ENCODE measurements at places on chromosomes 4 and X.

DNA sequence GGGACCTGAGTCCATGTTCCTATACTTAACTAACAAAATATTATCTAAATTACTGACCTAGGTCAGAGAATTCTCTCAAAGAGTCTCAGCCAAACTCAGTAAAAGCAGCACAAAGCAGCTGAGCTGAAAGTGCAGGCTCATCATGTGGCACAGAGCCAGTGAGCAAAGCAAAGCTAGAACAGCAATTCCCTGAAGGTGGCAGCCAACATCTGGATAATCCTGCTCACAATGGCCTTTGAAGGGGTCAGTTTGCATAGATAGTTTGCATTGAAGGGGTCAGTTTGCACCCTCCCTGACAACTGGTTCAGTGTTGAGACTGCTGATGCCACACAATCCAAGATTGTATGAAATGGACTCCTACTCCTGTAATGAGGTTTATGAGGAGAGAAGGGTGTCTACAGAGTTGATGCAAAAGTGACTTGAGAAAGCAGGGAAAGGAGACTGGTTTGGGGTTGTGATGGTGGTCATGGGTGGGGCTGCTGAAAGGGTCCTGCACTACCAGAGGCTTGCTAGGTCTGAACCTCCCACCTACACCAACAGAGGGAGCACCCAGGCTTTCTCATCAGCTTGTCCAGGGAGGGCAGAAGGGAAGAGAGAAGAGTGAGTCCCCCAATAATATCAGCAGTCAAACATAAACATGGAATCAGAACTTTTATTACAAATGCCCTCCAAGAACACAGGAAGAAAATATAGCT lies 39.7 kb downstream of the TRIM61 start:
- DNase-seq: no peak

GRCh38 chrX:132092439-132093065 lies 35.3 kb downstream of the FRMD7 start:
- peak; percentile 34 for DNase-seq

- DNase-seq: no peak
Measured at GRCh38 chr4:1767061-1767769, 25.9 kb upstream of the FGFR3 start.

GRCh38 chrX:38365954-38366353 lies 13.6 kb downstream of the OTC start:
- DNase-seq: no peak

DNA sequence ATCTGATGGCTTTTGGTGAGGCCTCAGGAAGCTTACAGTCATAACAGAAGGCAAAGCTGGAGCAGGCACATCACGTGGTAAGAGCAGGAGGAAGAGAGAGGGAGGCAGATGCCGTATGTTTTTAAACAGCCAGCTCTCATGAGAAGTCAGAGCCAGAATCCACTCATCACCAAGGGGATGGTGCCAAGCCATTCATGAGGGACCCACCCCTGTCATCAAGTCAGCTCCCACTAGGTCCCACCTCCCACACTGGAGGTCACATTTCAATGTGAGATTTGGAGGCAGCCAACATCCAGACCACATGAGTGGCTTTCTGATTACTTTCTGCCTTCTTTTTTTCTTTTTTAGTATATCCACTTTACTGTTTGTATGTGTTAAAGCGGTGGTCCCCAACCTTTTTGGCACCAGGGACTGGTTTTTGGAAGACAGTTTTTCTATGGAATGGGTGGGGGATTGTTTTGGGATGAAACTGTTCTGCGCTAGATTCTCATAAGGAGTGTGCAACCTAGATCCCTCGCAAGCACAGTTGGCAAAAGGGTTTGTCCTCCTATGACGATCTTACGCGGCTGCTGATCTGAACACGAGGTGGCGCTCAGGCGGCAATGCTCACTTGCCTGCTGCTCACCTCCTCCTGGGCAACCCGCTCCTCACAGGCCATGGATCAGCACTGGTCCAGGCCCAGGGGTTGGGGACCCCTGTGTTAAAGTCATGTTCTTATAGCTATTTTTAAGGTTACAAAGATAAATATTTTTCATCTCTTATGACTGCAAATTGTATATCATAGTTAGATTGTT lies 61.7 kb downstream of the SLIT2 start:
- no peak for DNase-seq

GRCh38 chrX:19811807-19812604 lies 75.4 kb downstream of the SH3KBP1 start:
- no peak for DNase-seq

DNA sequence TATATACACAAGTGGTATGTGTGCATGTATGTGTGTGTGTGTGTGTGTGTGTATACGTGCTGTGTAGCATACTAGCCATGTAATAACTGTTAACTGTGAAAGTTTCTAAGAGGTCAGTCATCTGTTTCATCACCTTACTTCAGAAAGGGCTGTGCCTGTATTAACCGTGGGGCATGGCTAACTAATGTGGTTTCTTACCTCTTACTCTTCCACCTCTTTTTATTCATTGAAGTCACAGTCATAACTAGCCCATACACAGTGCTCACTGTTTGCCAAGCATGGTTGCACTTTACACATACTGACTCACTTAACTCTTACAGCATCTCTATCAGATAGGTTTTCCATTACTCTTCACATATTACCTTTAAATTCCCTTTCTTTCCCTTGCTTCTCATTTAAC lies 23.7 kb upstream of the LRAT start:
- no peak for DNase-seq

DNA sequence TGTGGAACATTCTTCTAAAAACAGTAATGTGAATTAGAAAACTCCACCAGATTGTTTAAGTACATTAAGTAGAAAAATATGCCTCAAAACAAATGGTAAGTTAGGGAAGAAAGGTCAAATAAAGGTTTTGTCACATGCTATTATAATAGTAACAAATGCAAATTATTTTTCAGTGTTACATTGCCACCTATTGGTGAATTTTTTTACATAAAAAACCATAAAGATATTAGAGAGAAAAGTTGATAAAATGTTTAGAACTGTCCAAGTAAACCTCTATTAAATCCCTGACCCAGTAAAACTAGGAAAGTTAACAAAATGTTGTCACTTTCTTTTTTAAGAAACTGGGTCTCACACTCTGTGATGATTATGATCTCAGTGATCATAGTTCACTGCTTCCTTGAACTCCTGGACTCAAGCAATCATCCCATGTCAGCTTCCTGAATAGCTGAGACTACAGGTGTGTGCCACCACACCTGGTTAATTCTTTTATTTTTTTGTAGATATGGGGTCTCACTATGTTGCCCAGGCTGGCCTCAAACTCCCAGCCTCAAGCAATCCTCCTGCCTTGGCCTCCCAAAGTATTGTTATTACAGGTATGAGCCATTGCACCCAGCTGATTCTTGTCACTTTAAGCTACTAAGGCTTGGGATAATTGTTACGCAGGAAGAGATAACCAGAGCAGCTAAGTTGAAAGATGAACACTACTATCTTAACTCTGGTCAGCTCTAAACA lies 157.6 kb downstream of the ATRX start:
- DNase-seq: no peak

DNA sequence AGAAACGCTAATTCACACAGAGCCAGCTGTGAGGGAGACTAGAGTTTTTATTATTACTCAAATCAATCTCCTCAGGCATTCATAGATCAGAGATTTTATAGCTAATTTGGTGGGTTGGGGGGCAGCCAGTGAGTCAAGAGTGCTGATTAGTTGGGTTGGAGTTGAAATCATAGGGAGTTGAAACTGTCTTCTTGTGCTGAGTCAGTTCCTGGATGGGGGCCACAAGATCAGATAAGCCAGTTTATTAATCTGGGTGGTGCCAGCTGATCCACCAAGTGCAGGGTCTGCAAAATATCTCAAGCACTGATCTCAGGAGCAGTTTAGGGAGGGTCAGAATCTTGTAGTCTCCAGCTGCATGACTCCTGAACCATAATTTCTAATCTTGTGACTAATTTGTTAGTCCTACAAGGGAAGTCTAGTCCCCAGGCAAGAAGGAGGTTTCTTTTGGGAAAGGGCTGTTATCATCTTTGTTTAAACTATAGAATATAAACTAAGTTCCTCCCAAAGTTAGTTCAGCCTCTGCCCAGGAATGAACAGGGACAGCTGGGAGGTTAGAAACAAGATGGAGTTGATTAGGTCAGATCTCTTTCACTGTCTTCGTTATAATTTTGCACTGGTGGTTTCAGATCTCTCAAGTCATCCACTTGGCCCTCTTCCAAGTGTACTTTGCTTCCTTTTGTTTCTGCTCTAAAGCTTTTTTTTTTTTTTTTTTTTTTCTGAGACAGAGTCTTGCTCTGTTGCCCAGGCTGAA lies 5.4 kb upstream of the NAA11 start:
- no peak for DNase-seq

DNA sequence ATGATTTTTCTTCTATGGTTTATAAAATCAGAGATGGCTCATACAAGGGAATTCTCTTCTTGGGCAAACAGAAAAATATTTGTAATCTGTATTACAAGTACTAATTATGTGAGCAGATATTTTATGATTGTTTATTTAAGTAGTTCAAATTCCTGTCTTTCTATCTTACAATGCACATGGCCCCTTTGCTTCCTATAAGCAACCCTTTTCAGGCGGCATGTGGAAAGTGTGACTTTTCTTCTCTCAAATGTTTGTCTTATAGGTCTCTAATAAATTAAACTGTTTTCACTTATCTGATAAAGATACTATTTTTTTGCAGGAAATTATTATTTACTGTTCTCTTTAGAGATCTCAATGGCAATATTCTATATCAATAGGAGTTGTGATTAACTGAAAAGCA lies 259.3 kb upstream of the MAGEB18 start:
- no peak for DNase-seq

GRCh38 chrX:49053223-49054072 lies 5.4 kb upstream of the CCDC120 start:
- DNase-seq: peak; percentile 65

- DNase-seq: no peak
Measured at GRCh38 chrX:40531056-40531826, 49.5 kb upstream of the ATP6AP2 start.

DNA sequence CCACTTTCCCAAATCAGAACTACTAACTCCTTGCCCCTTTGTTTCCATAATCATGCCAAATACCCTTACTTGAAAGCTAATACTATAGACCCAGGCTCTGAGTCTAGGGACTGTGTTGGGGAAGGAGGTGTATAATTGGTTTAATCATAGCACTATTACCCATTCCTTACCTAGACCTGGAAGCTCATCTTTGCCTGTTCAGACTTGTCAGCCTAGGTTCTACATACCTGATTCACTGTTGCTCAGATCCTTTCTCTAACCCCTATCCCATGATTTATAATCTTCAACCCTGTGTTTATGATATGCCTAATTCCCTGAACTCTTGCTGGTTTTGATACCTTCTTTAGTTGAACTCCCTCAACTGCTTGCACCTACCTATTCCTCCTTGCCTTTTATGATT lies 123.1 kb upstream of the GRIA3 start:
- DNase-seq: no peak

DNA sequence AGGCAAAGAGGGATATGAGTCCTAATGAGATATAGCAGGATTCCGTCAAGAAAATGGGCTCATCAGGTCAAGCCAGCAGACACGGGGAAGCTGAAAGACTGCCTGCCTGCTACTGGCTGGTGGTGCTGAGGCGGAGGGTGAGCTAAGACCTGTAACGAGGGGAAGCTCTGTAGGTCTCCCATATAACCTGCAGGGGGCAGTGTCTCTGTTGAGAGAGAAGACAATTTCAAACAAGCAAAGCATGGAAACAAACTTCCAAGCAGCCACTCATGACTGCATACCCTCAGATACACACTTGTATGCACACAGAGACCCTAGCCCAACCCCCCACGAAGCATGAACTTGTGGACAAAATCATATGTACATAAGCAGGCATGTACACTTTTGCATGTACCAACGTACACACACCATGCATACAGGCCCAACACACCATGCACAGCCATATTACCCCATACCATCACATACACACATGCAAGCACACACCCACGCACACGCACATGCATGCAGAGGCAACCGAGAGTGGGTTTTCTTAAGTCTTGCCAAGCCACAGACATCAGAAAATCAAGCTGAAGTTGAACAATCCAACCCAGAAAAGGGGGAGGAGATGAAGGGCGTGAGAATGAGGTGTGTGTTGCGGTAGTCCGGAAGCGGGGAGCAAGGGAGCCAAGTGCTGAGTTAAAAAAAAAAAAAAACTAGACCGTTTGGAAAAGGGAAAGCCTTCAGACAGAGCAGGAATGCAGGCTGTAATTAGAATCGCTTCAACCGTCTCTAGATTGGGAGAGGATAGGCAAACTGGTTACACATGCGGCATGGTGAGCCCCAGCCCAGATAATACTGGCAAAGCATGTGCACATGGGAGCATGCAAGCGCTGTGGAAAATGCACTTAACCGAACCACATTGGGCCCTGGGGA lies 71.0 kb downstream of the PJA1 start:
- peak; percentile 2 for DNase-seq

GRCh38 chrX:30957753-30958152 lies 68.7 kb upstream of the TAB3 start:
- DNase-seq: no peak

GRCh38 chr4:15250021-15250441 lies 177.8 kb upstream of the C1QTNF7 start:
- no peak for DNase-seq

DNA sequence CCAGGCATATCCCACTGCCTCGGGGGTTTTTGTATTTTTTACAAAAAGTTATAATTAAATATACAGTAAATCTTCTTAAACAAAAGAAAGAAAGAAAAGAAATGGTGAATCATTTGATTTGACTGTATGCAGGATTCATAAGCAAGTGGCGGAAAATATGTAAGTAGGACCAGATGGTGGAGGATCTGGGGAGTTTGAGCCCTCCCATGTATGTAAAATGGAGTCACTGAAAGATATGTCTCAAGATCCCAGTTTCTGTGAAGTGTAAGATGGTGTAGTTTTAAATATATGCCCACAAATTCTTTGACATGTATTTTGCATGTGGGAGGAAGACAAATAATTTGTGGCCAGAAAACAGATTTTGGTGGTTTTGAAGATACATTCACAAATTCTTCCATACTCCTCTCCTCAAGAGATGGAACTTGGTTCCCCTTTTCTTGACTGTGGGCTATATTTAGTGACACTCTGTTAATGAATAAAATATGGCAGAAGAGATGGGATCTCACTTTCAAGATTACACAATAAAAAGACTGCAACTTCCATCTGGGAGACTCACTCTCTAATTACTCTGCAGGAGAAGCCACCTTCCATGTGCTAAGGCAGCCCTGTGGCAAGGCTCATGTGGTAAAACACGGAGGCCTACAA lies 133.6 kb upstream of the S100G start:
- DNase-seq: no peak

DNA sequence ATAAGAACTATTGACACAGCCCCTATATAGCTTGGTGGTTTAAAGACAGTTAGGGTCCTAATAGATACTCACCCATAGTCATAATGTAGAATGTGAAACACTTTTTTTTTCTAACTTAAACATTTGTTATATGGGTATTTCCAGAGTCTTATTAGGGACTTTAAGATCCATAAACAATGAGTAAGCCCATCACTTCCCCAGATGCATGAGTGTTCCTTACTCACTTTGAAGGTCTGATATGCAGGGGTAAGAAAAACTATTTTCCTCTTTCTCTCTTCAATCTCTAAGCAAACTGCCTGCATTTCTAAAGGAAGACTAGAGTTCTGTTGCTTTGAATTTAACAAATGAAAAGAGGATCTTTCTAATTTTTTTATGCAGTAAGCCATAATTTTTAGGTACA lies 443.6 kb upstream of the PITX2 start:
- DNase-seq: no peak

GRCh38 chr4:146235654-146236177 lies 21.4 kb downstream of the REELD1 start:
- DNase-seq: no peak
